ENCODE measurements at places on chromosomes 5 and 9.

- no peak for DNase-seq
Measured at GRCh38 chr5:149310947-149311658, 34.2 kb upstream of the GRPEL2 start.

GRCh38 chr9:21683484-21684175, 118.8 kb upstream of the MTAP start:
- no peak for DNase-seq

DNA sequence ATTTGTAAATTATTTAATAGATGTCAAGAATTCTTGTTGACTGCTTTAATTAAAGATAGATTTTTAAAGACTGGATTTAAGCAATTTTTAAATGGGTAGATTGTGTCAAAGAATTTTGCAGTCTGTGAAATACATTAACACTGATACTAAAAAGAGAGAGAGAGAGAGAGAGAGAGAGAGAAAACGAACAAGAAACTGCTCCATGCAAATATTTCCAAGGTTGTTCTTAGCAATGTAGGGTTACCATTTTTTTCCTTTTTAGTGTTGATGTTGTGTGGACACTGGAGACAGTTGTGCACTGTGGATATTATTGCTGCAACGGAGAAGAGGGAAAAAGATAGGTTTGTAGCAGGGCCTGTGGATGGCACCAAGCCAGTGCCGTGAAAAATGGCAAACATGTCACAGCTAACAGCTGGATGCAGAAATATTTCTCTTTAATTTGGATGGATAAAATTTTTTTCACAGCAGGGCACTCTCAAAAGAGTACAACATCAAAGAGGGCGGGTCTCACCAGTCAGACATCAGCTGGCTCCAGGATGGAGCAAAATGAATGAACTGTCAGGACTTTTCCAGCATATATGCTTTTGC, 58.2 kb downstream of the PRDM6 start:
- no peak for DNase-seq

DNA sequence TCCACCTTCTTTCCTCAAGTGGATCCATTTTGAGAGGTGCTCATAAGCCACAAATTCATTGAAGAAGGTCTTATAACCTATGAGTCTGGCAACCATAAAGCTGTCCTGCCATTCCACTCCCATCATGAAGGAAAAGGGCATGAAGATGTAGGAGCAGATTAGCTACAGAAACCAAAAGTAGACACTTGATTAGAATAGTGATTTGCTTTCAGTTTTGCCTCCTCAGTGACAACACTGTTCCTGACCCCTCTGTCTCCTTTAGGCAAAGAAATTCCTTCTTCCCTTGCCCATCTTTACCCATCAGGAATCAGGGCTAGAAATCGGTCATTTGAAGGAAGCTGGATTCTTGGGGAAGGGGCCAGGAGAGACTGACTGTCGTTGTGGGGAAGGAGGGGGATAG, 55.2 kb downstream of the SLC28A3 start:
- DNase-seq: no peak

DNA sequence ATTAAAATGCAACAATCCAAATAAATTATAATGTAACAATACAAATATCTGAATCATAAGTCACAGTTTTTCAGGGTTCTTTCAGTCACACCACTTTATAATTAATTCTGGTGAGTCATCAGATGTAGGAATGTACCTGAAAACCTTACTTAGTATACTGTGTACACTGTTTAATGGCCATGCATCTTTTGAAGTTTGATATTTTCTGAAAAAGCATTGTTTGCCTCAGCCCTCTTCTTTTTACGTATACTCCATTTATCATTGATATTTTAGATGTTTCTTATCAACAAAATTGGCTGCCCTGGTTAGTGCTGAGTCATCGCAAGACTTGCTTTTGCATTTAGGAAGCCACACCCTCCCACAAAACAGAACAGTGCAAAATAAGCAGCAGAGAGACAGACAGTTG, 218.6 kb downstream of the PJA2 start:
- DNase-seq: no peak

DNA sequence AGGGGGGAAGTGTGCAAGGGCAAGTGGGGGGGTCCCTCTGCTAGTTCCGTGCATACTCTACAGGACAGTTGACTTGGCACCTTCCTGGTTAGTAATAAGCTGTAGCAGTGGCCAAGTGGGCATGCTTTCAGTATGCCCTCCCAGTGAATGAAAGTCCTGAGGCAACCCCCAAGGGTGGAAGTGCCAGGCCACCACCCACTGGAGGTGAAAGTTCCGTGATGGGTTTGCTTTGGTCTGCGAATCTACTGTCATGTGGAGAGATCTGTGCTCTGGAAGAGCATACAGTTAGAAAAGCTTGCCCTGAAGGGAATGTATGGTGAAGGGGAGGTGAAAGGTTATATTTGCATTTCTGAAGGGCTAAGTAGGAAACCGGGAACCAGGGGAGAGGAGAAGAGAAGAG, 10.3 kb downstream of the FXN start:
- DNase-seq: no peak

DNA sequence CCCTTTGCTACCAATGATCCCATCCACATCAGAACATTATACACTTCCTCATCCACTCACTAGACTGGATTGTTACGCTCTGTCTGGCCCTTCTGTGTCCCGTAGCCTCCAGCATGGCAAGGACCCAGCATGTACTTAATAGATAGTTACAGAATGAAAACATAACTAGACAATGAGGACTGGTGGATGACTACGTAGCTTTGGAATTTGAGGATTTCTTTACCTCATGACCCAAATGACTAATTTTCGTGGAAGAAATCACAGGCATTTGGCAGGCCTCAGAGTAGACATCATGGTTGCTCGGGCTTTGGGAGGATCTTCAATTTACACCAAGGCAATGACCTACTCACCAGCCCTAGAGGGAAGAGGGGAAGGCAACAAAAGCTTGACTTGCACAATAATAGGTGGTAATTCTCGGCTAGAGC, 299.8 kb downstream of the TLE1 start:
- no peak for DNase-seq

GRCh38 chr9:13491493-13492424, 212.3 kb upstream of the MPDZ start:
- DNase-seq: no peak

GRCh38 chr5:6729386-6730310, 16.4 kb downstream of the TENT4A start:
- peak; percentile 90 for DNase-seq

DNA sequence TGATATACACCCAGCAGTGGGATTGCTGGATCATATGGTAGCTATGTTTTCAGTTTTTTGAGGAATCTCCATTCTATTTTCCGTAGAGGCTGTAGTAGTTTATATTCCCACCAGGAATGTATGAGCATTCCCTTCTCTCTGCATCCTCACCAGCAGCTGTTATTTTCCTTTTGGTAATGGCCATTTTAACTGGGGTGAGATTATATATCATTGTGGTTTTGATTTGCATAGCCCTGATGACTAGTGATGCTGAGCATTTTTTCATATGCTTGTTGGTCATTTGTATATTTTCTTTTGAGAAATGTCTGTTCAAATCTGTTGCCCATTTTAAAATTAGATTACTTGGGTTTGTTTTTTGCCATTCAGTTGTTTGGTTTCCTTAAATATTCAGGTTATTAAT, 11.2 kb upstream of the PPIC start:
- no peak for DNase-seq

- DNase-seq: no peak
Measured at GRCh38 chr5:55582256-55582655, 47.5 kb upstream of the PLPP1 start.

- DNase-seq: no peak
Measured at GRCh38 chr5:91176288-91177016, 206.7 kb downstream of the ARRDC3 start.
